NCI-H187 treated with DMSO at 0.1 percent for 48 hours (cell line): ENCODE measurements at places on chromosomes 7 and 10.

- DNase-seq = no peak
Measured at GRCh38 chr10:73998623-73998928, 660 bp downstream of the VCL start.

GRCh38 chr7:139490130-139490529 lies 6.7 kb upstream of the KLRG2 start:
- peak; percentile 98 for DNase-seq

DNA sequence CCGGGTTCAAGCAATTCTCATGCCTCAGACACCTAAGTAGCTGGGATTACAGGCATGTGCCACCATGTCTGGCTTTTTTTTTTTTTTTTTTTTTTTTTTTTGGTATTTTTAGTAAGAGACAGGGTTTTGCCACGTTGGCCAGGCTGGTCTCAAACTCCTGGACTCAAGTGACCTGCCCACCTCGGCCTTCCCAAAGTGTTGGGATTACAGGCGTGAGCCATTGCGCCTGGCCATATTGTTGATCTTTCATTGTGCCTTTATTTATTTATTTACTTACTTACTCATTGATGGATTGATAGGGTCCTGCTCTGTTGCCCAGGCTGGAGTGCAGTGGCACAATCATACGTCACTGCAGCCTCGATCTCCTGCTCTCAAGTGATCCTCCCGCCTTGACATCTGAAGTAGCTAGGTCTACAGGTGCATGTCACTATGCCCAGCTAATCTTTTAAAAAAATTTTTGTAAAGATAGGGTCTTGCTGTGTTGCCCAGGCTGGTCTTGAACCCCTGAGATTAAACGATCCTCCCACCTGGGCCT lies 30.4 kb downstream of the SVIL start:
- no peak for DNase-seq

DNA sequence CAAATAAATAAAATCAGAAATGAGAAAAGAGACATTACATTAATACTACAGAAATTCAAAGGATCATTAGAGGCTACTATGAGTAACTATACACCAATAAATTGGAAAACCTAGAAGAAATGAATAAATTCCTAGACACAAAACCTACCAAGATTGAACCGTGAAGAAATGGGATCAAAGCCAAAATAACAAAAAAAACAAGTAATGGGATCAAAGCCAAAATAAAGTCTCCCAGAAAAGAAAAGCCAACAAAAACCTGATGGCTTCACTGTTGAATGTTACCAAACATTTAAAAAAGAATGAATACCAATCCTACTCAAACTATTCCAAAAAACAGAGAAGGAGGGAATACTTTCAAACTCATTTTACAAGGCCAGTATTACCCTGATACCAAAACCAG lies 20.0 kb downstream of the GSDME start:
- DNase-seq = no peak

DNA sequence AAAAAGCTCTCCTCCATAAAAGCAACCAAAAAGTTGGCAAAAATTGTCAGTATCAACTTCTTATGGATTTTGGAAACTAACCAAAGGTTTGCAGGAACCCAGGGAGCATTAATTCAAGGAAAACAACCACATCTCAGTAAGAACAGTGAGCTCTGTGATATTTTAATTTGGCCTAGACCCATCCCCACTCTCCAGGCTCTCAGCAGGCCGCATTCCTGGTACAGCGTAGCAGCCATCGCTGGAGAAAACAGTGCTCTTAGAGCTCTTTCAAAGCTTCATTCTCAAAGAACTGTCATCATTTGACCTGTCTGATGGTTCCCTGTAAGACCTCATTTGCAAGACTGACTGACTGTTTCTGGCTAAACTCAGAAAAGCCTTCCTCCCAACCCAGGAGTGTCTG lies 81.9 kb downstream of the NUDCD3 start:
- no peak for DNase-seq

GRCh38 chr7:132183781-132184380 lies 392.4 kb downstream of the PLXNA4 start:
- DNase-seq = no peak

DNA sequence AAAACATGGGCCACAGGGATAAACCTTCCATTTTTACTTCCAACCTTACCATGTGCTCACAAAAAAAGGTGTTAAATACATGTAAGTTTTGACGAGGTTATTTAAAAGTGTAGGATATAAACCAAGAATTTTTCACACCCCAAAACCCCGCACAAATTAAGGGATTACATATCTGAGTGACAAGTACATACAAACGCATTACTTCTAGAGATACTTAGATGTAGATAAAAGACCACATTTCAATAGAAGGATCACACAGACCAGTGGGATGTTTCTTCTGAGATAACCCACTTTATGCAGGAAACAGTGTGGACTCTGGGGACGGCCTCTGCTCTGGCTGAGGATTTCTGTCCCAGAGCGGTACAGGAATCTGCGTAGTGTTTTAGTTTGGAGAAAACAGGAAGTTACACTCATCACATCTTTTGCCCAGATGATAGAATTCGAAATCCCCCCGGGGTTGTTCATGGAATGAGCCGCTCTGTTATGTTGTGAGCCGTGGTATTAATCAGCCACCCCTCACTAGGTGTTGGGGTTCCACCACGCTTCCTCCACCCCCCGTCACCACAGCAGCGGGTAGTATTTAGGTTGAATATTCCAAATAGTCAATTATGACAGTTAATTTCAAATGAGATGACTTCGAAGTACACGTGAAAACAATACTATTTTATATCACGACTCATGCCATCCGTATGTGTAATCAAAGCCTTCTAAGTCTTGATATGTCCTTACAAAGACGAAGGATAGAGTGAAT lies 1.3 kb upstream of the CUL1 start:
- DNase-seq = no peak

DNA sequence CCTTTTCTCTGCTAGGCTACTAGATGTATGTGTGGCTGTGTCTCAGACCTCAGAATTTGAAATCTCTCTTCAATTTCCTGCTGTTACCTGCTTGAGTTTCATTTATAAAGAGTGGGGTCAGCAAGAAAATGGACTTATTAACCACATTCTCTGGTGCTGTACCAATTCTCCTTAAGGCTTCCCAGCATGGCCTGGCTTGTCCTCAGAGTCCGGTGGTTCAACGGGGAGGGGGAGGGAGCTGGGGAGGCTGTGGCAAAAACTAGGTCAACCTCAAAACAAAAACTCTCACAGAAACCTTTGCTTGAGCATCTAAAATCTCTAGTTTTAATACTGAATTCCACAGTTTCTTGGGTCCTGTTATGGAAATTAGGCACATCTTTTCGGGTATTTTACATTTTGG lies 389.1 kb upstream of the COBL start:
- DNase-seq = no peak

GRCh38 chr10:26314265-26315013 lies 97.9 kb downstream of the GAD2 start:
- no peak for DNase-seq

- DNase-seq = no peak
Measured at GRCh38 chr10:97596101-97597082, 6.9 kb downstream of the C10orf62 start.

DNA sequence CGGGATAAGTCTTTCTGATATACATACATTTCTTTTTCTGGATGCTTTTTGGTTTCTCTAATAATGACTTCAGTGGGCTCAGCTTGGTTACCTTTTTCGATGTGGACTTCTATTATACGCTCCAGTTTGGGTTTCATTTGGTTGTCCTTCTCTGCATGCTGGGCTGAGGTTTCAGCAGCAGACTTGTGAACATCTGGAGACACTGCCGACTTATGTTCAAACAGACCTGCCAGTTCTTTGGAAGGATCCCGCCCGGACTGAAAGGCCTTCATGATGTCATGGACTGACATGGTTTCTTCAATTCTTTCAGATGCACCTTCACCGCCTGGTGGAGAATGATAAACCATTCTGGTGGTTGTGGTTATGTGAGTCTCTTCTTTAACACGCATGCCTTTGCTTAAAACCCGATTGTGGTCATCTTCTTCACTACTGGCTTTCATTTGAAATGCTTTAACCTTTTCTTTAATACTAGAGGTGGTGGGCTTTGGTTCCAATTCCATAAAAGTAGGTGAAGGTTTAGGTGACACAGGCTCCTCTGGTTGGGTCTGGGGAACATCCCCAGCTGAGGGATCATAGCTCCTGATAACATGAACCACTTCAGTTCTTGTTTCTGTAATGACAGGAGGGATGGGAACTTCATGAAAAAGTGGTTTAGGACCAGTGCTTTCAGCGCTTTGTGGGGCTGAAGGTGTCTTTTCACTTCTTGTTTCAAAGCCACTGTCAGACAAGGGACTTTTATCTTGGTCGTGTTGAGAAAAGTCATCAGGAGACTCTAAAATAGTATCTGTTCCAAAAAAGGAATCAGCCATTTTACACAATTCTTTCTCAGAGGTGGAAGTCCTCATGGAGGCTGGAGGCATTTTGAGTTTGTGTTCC lies 167.7 kb upstream of the CCDC6 start:
- no peak for DNase-seq

DNA sequence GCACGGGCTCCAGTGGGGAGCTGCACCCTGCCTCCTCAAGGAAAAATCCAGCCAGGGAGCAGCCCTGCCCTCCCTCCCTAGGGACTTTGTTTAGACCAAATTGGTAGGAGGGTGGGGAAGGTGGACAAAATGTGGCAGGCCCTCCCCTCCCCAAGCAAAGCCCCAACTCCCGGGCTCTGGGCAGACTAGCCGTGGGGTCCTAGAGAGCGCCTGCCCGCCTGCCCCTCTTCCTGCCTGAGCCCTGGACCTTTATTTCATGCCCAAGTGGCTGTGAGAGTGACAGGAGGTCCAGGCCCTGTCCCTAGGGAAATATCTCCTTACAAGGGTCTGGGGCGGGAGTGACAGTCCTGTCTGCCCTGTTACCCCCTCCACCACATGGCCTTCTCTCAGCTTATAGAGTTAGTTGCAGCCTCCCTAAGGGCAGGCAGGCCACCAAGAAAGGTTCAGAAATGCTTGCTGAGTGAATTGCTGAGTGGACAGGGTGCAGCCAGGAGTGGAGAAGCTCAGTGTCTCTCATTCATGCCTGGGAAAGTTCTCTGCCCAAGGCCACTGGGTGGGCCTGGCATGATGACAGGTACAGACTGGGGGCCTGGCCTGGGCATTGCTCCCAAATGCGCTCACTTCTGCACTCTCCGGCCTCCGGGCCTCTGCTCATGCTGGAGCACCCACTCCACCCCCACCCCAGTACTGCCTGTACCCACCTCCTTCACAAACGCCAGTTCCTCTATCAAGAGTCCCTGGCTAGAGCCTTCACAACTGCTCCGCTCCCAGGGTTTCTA lies 25.2 kb downstream of the DNAJB12 start:
- no peak for DNase-seq

GRCh38 chr7:41633690-41634089 lies 69.2 kb downstream of the INHBA start:
- DNase-seq = no peak

DNA sequence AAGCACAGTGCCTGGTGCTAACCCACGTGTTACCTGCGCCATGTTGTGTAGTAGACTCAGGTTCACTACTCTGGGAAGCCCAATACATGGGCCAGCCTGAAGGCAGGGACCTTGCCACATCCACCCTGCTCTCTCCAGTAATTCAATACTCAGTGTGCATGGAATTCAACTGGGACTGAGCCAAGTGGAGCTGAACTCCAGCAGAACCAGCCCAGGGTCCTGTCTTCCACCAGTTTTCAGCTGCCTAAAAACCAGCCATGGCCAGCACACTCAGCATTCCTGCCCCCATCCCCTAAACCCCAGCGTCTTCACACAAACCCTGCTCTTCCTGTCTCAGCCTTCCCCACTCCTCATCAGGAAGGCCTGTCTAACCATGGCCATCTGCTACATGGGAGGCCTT lies 15.4 kb downstream of the FGF8 start:
- DNase-seq = no peak

GRCh38 chr7:47751043-47751442 lies 169.1 kb upstream of the TNS3 start:
- DNase-seq = no peak

- DNase-seq = no peak
Measured at GRCh38 chr7:71665716-71666115, 533.8 kb downstream of the GALNT17 start.

DNA sequence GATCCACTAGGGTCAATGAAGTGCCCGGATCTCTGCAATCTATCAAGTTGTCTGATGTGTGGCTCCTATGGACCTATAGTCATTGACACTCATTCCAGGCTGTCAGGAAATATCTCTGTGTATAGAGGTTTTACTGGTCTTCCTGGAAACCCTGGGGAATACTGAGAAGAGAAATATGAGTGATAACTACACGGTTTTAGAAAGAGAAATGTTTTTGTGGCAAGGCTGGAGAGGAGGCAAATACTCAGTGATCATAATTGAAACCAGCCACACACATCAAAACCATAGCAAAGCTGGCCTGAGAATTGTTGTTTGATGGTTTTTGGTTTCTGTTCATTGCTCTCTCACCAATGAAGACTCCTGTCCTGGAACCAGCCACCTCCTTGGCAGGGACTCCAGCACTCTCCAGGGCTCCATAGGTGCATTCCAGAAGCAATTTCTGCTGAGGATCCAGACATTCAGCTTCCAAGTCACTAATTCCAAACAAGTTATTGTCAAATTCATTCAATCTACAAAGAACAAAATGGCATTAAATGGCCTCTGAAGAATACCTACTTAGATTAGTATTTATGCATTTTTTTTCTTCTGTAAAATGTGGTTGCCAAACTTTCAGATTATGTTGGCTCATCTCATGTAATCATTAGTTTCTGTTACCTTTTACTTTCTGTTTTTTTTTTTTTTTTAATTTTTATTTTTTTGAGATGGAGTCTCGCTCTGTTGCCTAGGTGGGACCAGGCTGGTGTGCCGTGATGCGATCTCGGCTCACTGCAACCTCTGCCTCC lies 108.6 kb upstream of the ABI1 start:
- no peak for DNase-seq

- DNase-seq = no peak
Measured at GRCh38 chr10:3433988-3434387, 261.4 kb upstream of the PITRM1 start.

DNA sequence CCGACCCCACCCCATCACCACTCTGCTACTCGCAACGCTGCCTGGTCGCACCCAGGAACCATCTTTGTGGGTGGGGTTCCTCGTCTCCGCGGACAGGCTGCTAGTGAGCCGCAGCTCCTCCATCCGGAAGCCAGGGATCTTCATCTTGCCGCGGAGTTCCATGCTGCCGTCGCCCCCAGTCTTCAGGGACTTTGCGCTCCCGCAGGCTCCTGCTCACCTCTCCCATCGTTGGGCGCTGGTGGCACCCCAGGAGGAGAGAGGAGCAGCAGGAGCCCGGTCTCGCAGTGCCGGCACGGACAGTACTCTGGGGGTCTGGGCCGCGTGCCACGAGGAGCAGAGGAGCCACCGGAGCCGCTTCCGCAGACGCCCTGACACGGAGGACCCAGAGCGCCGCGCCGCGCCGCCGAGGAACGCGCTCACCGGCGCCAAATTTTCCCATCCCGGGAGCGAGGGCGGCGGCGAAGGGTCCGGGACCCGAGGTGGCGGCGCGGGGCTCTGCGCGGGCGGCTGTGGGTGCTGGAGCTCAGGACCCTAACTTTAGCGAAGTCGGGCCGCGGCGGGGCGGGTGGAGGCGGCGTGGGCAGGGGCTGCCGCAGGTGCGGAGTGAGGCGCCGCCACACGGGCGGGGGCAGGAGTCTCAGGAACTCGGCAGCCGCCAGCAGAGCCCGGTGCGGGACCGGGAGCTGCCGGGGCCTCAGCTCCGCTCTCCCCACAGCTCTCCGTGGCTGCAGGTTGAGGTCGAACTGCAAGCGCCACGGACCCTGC lies 750.1 kb upstream of the SORCS1 start:
- no peak for DNase-seq

GRCh38 chr7:136342251-136342650 lies 365.1 kb upstream of the MTPN start:
- DNase-seq = no peak
